NCI-H446 (cell line): ENCODE measurements at places on chromosomes 3 and 15.
A peak's percentile ranks its signal among the peaks of the same experiment; 100 is the strongest.

DNA sequence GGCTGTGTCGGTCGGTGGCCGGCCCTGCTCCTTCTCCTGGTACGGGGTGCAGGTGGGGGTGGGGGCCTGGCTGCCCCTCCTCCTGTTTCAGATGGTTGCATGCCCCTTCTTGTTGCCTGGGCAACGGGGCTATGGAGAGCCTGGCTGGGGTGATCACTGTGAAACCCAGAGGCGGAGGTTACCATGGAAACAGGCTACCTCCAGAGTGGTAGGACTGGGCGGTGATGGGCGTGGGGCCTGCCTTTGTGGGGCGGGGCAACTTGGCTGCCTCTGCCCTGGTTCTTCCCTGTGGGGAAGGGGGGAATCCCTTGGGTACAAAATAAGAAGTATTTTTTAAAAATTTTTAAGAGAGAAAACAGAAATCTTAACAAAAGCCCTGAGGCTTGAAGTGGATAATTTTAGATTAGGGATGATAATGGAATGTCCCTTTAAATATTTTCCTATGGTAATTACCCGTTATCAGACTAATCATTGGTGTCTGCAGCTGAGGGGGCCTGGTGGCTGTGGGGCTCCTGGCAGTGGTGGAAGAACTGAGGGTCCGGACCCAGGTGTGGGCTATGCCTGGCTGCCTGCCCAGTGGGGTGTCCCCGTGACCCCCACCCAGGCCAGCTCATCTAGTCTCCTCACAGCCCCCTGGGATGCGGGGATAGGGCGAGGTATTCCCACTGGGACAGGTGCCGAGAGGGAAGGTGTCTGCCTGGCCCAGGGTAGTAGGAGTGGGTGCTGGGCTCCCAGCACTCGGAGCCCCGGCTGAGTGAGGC is 32.5 kb downstream of the PLXNA1 start:
- no peak for DNase-seq

DNA sequence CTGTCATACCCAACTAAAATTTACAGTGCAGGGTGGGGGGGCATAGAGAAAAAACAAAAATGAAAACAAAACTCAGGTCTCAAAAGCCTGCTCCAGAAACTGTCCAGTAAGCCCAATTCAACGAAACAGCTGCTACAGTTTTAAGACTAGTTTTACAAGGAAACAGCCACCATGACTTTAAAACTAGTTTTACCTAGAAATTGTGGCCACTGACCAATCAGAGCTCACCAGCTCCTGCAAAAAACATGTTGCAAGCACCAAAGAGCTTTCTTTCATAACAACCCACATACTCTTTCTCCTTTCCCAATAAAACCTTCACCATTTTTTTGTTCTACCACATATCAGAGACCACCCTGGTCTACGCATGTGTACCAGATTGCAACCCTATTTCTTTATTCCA is 7.3 kb upstream of the CFAP91 start:
- DNase-seq = peak; percentile 8

- no peak for DNase-seq
These were observed 176.2 kb downstream of the P3H2 start for GRCh38 chr3:189944285-189945145.

DNA sequence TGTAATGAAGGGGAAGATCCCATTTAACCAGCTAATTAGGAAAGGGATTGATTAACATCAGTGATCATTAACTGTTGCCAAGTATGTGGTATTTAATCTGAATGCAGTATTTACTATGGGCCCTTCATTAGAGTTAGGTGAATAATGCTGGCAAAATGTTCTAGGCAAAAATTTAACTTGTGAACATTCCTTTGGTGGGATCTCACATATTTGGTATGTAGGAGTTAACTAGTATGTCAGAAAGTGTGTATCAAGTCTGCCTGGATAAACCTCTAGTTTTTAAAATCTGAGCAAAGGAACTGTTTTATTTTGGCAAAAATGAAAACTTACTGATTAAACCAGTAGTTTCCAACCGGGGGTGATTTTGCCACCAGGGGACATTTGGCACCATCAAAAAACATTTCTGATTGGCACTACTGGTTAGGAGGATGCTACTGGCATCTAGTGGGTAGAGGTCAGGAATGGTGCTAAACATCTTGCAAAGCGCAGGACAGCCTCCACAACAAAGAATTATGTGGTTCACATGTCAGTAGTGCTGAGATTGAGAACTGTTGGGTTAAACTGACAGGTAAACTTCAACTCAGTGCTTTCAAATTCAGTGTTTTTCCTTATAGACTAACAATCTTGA is 22.5 kb downstream of the LRTM1 start:
- no peak for DNase-seq

DNA sequence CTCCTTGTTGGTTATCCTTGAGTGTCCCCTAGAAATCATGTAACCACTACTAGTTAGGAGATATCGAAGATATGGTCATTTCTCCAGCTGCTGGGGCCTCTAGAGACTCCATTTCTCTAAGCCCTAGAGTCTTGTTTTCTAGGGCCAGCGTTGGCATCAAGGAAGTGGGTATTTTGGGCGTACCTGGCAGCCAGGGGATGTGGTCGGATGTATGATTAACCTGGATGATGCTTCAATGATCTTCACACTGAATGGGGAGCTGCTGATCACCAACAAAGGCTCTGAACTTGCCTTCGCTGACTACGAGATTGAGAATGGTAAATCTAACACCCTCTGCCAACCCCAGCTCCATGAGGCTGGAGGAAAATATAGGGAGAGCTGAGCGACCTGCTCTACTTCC is 325.5 kb downstream of the RYR3 start:
- DNase-seq = no peak

- no peak for DNase-seq
These were observed 17.3 kb upstream of the AP4E1 start for GRCh38 chr15:50891159-50891558.

DNA sequence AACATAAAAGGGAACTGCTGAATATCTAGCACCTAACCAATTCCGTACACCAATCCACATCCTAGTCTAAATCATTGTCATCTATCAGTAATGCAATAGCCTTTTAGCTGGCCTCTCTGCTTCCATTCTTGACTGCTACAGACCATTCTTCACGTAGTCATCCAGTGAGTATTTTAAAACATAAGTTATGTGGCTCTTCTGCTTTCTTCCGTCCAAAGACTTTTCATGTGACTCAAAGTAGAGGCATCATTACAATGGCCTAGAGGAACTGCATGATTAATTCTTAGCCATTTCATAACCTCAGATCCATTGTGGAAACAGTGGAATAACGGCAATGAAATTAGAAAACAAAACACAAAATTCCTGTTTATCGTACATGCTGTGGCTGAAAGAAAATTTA is 88.9 kb upstream of the CBLB start:
- DNase-seq = no peak

- DNase-seq = no peak
These were observed 133.4 kb upstream of the ROPN1 start for GRCh38 chr3:124125315-124125714.

- DNase-seq = no peak
These were observed 21.9 kb upstream of the SSR3 start for GRCh38 chr3:156576651-156577348.

DNA sequence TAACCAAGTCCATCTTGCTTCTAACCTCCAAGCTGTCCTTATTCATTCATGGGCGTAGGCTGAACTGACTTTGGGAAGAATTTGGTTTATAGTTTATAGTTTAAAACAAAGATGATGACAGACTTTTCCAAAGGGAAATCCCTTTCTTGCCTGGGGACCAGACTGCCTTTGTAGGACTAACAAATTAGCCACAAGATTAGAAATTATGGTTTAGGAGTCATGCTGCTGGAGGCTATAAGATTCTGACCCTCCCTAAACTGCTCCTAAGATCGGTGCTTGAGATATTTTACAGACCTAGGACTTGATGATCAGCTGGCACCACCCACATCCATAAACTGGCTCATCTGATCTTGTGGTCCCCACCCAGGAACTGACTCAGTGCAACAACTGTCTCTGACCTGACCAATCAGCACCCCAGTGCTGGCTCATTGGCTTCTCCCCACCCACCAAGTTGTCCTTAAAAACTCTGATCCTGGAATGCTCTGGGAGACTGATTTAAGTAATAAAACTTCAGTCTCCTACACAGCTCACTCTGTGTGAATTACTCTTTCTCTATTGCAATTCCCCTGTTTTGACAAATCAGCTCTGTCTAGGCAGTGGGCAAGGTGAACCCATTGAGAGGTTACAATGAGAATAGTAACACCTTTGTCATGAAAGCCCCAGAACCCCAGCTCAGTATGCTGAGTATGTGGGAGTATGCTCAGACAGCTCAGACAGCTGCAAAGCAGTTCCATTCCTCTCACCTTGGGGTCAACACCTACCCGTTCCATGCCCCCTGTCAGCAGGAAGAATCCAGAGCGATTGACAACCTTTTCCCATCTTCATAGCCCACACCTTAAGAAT is 51.6 kb upstream of the C15orf39 start:
- no peak for DNase-seq

DNA sequence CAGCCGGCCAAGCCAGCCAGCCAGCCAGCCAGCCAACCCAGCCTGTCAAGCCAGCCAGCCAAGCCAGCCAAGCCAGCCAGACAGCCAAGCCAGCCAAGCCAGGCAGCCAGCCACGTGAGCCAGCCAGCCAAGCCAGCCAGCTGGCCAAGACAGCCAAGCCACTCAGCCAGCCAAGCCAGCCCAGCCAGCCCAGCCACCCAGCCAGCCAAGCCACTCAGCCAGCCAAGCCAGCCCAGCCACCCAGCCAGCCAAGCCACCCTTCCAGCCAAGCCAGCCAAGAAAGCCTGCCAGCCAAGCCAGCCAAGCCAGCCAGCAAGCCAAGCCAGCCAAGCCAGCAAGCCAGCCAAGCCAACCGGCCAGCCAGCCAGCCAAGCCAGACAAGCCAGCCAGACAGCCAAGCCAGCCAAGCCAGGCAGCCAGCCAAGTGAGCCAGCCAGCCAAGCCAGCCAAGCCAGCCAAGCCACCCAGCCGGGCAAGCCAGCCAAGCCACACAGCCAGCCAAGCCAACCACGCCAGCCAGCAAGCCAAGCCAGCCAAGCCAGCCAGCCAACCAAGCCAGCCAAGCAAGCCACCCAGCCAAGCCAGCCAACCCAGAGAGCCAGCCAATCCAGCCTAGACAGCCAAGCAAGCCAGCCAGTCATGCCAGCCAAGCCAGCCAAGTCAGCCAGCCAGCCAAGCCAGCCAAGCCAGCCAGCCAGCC is 199.5 kb downstream of the GOLGA6L6 start:
- no peak for DNase-seq

- no peak for DNase-seq
These were observed 310.9 kb upstream of the UMPS start for GRCh38 chr3:124419303-124419702.

DNA sequence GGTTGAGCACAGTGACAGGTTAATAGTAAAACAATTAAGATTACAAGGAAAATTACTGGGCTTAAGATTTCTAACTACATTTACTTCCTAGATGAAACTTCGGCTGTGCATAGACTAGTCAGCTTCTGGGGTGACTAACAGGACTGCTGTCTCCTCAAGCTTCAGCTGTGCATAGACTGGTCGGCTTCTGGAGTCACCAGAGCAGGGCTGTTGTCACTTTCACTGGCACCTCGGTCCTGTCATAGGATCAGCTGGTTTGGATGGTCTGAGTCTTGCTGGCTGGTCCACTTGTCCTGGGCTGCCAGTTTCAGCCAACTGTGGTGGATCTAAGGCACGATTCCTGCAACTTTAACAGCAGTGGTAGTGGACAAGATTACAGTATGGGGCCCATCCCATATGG is 23.9 kb upstream of the ACAD9 start:
- DNase-seq = no peak

DNA sequence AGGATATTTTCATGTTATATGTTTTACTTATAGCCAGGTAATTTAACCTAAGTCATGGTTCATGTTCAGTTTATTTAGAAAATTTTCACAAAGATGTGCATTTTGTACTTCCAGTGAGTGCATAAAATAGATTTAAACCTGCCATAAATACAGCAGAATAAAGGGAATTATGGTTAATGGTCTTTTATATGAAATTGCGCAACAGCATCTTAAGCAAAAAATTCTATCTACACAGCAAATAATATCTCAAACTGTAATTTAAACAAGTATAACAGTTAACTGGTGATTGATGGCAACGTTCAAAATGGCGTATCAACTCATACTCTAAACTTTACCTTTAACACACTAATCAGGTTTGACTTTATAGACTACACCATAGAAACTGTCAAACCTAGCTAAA is 97.6 kb downstream of the ROBO1 start:
- DNase-seq = no peak

DNA sequence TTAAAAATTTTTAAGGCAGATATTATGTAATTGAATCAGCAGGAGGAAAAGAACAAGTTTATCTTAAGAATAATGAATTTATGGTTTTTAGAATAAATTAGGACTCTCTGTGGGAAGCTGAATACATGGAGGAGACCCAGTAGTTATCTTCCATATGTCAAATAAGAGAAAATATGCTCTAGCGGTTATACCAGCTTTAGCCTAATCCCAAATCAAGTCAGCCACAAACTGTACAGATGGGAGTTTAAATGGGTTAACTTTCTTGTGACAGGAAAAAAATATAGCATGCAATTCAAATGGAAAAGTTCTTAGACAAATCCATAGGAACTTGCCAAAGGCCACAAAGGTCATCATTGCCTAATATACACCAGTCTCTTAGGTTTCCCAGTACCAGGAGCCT is 84.3 kb downstream of the TTBK2 start:
- no peak for DNase-seq

DNA sequence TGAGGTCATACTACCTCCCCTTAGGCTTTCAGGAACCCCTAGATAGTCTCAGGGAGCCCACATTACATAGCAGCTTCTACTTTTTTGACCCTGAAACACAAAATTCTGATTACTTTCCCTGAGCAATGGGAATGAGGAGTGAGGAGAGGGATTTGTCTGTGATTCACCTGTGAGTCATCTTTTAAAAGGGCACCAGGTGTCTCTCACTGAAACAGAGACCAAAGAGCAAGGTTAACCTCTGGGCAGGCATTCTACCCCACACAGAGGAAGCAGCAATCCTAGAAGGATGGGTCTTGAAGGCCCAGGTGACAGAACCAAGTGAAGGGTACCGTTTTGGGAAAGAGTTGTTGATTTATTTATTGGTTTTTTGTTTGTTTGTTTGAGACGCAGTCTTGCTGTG is 31.1 kb upstream of the UBE2E2 start:
- DNase-seq = no peak

- DNase-seq = no peak
These were observed at the start of gene WDR49 for GRCh38 chr3:167653760-167654159. WDR49 (minus strand) TSS chr3:167653942; CDS start chr3:167653425, 517 bp downstream.

DNA sequence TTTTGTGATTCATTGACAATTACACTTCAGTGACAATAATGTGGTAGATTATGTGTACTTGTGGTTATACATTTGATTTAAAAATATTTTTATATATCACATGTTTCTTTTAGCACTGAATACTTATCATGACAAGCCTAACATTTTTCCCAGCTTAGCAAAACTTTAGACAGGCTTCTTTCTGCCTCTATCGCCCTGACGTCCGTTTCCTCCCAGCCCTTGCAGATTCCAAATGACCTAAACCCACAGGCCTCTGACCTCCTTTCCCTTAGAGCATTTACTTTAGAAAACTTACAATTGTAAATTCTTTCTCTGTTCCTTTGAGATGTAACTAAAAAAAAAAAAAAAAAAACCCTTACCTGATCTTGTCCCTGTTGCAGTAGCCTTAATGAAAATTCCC is 326.1 kb downstream of the UNC13C start:
- DNase-seq = no peak

- DNase-seq = no peak
These were observed 105.0 kb downstream of the KLHL25 start for GRCh38 chr15:85689729-85690128.

GRCh38 chr3:64083575-64083974 is 60.3 kb upstream of the PSMD6 start:
- no peak for DNase-seq

- no peak for DNase-seq
These were observed 134.4 kb downstream of the PDE8A start for GRCh38 chr15:85116066-85116465.

GRCh38 chr15:62832231-62832630 is 210.3 kb upstream of the TPM1 start:
- DNase-seq = no peak
